Central memory CD8-positive, alpha-beta T cell (primary cell): ENCODE measurements at places on chromosomes 3 and 15.

DNA sequence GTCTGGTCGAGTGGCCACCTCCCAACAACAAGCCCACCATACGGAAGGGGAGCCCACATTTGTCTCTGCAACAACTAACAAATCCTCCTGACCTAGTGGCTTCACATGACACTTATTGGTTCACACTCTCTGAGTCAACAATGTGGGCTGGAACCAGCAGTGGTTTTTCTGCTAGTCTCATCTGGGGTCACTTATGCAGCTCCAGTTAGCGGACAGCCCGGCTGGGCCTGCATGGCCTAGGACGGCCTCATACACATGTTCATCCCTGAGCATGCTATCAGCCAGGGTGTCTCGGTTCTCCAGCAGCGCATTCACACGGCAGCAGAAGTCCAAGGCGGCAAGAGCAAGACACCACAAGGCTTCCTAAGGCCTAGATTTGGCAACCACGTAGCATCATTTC, 281.7 kb downstream of the XXYLT1 start:
- no peak overlapping the region for H3K4me3 ChIP-seq
- no peak overlapping the region for H3K27ac ChIP-seq
- H3K27me3 ChIP-seq = peaks cover 8% of the 10 kb centered on the region
- DNase-seq = no peak

DNA sequence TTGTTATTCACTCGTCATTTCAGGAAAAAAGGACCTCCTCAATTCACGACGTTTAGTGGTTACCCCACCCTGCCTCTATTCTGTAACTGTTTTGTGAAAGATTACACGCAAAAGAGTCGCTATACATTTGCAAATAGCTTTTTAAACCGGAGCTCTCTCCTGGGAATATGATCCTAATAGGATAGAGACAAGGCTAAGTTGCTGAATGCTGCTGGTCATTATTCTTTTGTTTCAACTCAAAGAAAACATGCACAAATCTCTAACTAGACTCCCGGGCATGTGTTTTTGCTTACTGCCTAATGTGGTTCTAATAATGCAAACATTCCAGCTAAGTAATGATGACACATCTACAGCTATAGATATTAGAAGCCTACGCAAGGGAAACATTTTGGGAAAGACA, 214.6 kb upstream of the MDFIC2 start:
- H3K27ac ChIP-seq = no peak overlapping the region
- no peaks in the 10 kb centered on the region for H3K4me1 ChIP-seq
- no peak overlapping the region for H3K4me3 ChIP-seq
- no peaks in the 10 kb centered on the region for H3K36me3 ChIP-seq

GRCh38 chr15:65062726-65063125, 5.1 kb downstream of the RASL12 start:
- H3K27ac ChIP-seq = no peak overlapping the region
- H3K27me3 ChIP-seq = peaks cover 49% of the 10 kb centered on the region
- H3K4me3 ChIP-seq = no peak overlapping the region
- H3K36me3 ChIP-seq = no peaks in the 10 kb centered on the region
- H3K4me1 ChIP-seq = peaks cover 6% of the 10 kb centered on the region

GRCh38 chr3:181969925-181970324, 258.2 kb downstream of the SOX2 start:
- DNase-seq = no peak
- H3K36me3 ChIP-seq = no peaks in the 10 kb centered on the region
- H3K27me3 ChIP-seq = no peaks in the 10 kb centered on the region
- H3K27ac ChIP-seq = no peak overlapping the region
- no peaks in the 10 kb centered on the region for H3K4me1 ChIP-seq
- H3K4me3 ChIP-seq = no peak overlapping the region
